Calu3 (cell line): ENCODE measurements at places on chromosomes 7 and 10.
A peak's percentile ranks its signal among the peaks of the same experiment; 100 is the strongest.

GRCh38 chr7:7290429-7291122 is 108.2 kb downstream of the C1GALT1 start:
- DNase-seq: no peak

- DNase-seq: no peak
Measured at GRCh38 chr7:111146136-111146535, 55.2 kb downstream of the LRRN3 start.

- DNase-seq: no peak
Measured at GRCh38 chr10:86872757-86873156, 84.7 kb downstream of the MMRN2 start.

GRCh38 chr7:155449008-155449868 is 8.7 kb upstream of the EN2 start:
- no peak for DNase-seq

DNA sequence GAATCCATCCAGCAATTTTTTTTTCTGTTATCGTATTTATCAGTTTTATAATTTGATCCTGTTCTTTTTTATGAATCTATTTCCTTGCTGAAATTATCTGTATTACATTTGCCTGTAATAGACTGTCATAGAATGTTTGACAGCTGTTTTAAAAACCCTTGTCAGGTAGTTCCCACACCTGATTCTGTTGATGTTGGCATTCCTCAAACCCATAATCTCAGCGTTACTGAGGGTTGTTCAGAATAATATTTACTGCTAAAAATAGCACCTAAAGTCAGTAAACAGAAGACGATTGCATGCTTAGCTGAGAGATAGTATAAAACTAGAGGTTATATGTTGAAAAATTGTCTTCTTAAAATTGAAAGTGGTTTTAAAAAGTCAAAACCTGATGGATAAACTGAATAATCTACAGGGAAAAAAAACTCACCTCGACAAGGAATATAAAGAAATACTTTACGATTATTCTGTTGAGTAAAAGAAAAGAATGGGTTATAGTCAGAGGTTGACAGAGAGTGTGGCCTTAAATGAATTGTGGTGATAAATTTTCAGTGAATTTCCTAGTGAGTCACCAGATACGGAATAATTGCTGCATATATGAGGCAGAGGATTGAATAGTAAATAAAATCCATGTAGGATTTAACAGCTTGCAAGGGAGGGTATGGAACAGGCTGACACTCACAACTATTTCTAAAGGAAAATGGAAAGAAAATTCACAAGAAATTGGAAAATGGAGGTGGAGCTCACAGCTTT is 824.1 kb upstream of the IGFBP3 start:
- no peak for DNase-seq

DNA sequence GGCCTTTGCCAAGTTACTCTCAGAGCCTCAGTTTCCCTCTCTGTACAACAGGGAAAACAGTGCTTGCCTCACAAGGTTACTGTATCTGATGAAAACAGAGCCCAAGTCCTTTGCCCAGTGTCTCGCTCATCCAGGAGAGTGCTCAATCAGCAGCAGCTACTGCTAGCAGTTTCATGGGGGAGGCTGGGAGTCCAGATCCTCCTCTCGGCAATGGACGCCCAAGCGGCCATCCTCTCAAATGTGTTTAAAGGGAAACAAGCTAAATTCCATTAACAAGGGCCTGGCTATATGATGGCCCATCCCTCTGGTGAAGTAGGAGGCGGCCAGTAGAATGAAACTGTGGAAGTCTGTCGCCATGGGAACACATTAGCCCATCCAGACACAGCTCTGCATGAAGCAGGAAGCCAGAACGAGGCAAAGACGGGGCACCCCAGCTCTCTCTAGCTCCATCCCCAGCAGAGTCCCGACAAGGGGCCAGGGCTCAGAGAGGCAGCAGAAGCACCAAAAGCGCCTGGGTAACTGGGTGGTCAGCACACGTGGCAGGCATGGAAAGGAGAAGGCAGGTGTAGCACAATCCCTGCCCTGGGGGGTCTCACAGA is 35.2 kb downstream of the FAM53B start:
- DNase-seq: no peak

DNA sequence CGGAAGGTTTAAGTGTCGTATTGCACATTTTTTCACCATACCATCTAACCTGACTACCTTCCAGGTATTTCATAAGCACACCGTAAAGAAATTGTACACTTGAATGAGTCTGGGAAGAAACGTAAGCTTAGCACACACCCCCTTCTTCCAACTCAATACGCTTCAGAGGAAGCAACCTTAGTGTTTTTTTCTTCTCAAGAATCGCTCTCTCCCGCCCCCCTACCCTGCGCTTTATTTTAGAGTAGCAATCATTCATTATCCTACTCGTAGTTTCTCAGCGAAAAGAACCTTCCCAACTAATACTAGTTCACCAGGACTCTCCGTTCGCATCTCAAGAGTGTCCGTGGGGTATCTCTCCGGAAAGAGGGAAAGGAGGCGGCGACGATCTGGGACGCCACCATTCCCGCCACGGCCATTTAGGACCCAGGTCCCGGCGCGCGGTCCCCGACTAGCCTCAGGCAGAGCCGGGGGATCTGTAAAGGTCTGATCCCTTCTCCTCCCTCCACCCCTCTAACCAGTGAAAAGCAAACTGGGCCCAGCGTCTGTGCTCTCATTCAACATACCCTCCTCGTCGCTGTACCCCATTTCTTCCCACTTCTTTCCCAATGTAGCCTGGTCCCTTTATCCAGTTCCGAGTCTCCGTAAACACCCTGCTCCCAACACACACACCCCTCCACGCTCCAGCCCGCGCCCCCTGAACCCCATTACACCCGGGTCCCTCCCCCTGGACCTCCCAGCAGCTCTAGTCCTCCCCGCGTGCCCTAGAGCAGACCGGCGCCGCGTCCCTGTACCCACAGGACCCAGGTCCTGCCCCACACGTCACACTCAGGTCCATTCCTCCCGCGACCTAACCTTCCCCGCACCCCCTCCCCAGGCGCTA is 16.0 kb downstream of the MYOZ1 start:
- peak; percentile 50 for DNase-seq
